ENCODE measurements at places on chromosomes 12 and 14.

- DNase-seq = no peak
These were observed 7.9 kb upstream of the NANOG start for GRCh38 chr12:7781274-7781673.

- DNase-seq = no peak
These were observed 11.5 kb downstream of the SPTSSA start for GRCh38 chr14:34450542-34450915.

- DNase-seq = peak; percentile 50
These were observed at the start of gene DPY19L2 for GRCh38 chr12:63668028-63668799. DPY19L2 (minus strand) TSS chr12:63668493; CDS start chr12:63668393, 100 bp downstream.

DNA sequence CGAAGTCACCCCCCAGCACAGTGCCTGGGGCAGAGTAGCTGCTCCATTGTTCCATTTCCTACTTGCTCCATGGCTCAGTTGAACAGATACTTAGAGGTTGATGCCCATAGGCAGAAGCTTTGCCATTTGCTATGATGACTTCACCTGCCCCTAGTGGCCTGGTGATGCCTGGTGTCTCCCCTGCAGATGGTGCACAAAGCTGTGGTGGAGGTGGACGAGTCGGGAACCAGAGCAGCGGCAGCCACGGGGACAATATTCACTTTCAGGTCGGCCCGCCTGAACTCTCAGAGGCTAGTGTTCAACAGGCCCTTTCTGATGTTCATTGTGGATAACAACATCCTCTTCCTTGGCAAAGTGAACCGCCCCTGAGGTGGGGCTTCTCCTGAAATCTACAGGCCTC, 10.6 kb downstream of the SERPINA5 start:
- no peak for DNase-seq

GRCh38 chr14:83520837-83521236, 1987.2 kb upstream of the SEL1L start:
- no peak for DNase-seq

DNA sequence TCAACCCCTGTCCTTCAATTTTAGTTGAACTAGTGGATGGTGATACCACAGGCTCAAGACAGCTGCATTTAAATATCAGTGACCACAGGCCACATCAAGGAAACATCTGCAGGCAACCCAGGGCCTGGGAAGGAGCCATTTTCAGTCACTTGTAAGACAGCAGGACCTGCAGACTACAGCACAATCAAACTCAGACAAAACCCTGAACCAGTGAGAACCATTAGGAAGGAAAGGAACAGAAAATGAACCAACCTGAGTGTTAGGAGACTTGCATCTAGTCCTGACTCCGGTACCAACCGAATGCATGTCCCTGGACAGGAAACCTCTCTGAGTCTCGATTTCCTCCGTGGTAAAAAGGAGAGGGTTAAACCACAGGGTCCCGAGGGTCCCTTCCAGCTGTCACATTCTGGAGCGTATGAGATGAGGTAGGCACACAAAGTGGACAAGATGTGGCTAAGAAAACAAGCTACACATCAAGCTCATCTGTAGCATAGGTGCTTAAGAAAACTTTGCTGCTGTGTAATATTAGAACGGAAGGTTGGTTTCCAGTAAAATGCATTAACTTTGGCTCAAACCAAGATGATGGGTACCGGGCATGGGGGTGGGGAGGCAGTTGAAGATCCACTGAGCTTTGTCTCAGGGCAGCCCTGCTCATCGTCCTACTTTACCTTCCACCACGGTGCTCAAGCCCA, 1.6 kb upstream of the CDKN1B start:
- DNase-seq = peak; percentile 77

- no peak for DNase-seq
These were observed 1749.6 kb upstream of the FLRT2 start for GRCh38 chr14:83780321-83780720.

- peak; percentile 59 for DNase-seq
These were observed 26.6 kb downstream of the FBXO34 start for GRCh38 chr14:55297611-55298499.

DNA sequence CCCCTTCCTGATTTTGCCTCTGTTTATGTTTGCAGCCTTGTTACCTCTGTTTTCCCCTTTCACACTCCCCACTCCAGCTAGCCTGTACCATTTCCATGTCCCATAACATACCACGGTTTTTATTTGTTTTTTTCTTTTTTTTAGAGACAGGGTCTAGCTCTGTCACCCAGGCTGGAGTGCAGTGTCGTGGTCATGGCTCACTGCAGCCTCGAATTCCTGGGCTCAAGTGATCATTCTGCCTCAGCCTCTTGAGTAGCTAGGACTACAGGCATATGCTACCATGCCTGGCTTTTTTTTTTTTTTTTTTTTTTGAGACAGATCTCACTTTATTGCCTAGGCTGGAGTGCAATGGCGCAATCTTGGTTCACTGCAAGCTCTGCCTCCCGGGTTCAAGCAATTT, 18.4 kb upstream of the SAMD4A start:
- no peak for DNase-seq

GRCh38 chr12:50103767-50104321, at the start of gene GPD1:
GPD1 (plus strand) TSS chr12:50104008; CDS start chr12:50104051, 43 bp downstream.
- DNase-seq = peak; percentile 63

DNA sequence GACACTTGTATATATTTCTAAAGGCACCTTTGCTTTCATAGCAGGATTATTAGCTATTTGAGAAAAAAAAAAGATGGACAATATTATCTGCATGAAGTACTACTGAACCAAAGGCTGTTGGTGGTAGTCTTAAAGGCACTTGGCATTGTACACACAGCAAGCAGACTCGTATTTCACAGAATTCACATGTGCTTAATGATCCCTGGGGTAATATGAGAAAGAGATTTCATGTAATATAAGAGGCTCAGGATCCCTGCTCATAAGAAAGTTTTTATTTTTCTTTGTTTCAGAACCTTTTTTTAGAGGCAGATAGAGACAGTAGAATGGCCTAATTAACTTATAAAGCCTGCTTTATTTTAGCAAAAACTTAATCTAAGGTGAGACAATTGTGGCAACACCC, 59.5 kb downstream of the SYNE2 start:
- DNase-seq = no peak

DNA sequence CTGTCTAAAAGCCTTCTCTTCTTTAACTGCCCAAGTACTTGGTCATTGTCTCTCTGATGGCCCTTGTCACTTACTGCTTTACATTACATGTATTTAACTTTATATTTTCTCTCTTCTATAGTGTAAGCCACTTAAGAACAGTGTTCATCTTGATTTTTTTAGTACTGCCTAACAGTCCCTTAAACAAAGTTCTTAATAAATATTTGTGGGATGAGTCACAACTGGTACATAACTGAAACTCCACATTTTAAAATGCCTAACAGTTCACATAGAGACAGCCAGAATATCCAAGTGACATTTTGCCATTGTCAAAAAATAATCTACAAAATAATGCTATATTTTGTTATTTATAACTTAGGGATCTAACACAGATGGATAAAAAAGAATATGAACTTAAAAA, 146.6 kb downstream of the STXBP6 start:
- DNase-seq = no peak

DNA sequence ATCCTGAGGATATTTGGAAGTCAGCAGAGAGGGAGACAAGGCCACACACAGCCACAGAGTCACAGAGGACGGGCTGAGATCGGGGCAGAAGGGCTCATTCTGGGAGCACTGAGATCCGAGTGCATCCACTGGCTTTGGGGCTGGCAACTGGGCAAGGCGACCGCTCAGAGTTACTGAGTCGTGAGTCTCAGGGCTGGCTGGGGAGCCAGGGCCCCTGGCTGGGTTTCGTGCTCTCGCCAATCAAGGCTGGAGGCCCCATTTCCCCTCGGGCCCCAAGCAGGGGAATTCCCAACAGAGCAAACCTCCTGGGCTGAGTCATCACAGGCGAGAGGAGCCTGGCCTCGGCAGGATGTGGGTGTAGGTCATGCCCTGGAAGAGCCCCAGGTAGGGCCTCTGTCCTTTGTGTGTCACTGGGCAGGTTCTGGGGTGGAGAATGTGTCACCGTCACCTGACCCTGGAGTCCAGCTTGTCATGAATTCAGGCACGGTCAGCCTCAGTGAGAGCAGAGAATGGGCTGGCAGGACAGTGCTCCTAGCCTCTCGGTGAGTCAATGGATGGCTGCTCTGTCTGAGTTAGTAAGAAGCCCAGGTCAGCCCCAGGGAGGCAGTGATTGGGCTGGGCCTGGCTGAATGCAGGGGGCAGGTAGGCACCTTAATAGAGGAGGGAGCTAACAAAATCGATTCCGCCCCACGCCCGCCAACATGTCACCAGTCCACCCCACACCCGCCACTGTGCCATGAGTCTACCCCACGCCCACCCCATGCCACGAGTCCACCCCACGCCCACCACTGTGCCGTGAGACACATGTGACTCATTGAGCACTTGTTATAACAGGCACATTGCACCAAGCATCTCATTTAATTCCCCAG, 16.9 kb downstream of the ASB2 start:
- DNase-seq = peak; percentile 97

DNA sequence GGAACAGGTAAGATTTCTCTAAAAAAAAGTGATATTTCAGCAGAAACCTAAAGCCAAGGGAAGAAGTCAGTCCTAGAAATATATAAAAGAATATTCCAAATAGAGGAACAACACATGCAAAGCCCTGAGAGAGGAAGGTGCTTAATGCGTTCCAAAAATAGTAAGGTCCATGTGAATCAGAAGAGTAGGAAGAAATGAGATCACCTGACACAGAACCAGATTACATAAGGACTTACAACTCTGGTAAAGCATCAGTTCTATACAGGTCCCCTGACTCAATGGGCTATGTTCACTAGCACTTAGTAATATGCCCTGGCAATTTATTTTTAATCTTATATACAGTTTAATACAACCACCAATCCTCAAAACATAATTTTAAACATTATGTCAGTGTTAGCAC, 30.0 kb downstream of the SENP1 start:
- DNase-seq = no peak

GRCh38 chr12:61757831-61758505, 502.2 kb upstream of the USP15 start:
- DNase-seq = no peak

DNA sequence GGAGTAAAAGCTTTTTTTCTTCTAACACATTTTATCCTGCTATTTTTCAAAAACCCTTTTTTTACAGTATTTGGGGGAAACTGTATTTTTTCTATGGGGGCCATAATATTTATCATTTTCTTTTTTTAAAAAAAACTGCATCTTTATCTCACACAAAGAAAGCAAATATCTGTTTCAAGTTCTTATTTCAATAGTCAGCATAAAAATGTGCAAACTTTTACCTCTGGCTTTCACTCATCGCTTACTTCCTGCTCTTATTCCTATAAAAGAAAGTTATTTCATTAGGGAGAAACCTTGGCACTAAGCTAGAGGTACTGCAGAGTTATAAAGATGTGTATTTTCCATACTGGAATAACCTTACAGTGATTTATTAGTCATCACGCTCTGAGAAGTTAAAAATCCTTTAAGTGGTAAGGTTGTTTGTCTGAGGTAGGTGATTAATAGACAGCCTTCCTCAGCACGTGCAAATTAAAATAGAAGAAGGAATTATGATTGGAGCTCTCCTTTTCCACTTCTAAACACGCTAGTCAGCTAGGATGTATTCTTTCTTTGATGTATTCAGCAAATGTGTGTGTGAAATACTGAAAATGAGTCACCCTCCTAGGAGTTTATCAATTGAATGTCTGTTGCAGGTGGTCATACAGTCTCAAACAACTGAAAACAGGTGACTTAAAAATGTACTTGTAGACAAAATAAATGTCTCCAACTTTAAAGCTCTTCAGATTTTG, 461.0 kb downstream of the GXYLT1 start:
- DNase-seq = no peak

DNA sequence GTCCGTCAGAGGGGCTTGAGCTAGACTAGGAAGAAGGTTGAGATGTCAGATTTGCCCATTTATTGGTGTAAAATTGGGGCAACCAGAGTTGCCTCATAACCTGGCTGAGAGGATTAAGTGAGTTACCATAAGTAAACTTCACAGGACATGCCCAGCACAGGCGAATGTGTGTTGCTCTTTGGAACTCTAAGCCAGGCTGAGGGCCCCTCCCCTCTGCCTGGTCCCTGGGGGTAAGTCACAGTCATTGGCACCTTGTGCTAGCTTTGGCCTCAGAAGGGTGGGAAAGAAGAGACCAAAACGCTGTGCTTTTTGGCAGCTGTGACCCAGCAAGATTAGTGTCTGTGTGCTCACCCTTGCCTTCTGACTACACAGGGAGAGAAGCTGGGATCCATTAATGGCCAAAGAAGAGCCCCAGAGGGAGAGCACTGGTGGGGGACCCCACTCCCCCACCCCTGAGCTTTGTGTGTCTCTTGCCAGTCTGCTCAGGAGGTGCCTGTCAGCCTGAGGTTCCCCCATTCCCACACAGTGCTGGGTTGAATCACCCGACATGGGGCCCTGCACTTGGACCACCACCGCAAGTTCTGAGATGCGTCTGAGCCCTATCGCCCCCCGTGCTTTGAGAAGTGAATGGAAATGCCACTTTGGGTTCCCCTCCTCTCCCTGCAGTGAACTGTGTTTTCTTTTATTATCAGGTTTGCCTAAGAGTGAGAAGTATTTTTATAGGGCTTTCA, 74.1 kb downstream of the CACNA1C start:
- DNase-seq = no peak

GRCh38 chr12:70415987-70416386, 49.9 kb downstream of the KCNMB4 start:
- no peak for DNase-seq

GRCh38 chr12:47903927-47904712, 674 bp downstream of the VDR start:
- DNase-seq = peak; percentile 84

DNA sequence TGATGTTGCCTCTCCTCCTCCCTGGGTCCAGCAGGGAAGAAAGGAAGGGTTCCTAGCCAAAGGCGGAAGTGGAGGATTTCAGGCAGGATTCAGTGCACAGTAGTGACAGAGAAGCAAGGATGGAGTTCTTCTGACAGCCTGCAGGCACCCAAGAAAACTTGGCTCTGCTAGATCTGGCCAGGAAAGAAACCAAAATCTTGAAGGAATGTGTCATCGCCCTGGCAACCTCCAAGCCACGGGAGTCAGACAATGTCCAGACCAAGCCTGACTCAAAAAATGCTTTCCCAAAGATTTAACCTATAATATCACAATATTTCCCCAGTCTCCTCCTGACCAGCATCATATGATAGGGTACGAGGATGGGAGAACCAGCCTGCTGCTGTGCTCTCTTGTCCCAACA, 22.8 kb upstream of the DHRS4 start:
- no peak for DNase-seq

DNA sequence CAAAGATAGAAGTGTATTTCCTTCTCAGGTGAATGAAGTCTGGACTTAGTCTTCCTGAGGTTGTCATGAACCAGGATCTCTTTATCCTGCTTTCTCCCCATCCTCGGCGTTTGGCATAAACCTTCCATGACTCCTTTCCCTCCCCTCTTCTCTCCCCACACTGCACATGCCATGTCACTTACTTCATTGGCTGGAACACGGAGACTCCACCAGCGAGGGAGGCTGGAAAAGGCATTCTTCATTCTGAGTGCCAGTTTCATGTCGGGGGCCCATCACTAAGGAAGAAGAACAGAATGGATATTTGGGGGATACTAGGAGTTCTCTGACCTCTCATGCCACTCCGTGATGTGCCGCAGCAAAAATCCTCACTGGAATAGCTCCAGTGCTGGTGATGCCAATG, 105.6 kb downstream of the VCPKMT start:
- DNase-seq = no peak

- DNase-seq = no peak
These were observed 33.5 kb downstream of the KIF26A start for GRCh38 chr14:104171895-104172294.

All from activated CD4-positive, alpha-beta T cell treated with anti-CD3 and anti-CD28 coated beads for 36 hours (primary cell).